ENCODE measurements at places on chromosomes 1 and 21. TPM values are rescaled to one million over a fixed set of nuclear protein-coding genes. Genes with fewer than 3 reads are reported as not detected.

The LYPD8 gene
- total RNA-seq, result not detected

The ELF3 gene
- 0.10 TPM for total RNA-seq

The COX20 gene
- 28.2 TPM for total RNA-seq

The ANKRD35 gene
- under 0.01 TPM for total RNA-seq

The DIO1 gene
- not detected for total RNA-seq

The LAMC1 gene
- 561 TPM for total RNA-seq

The GJC2 gene
- 3.3 TPM for total RNA-seq

The OSCP1 gene
- 4.1 TPM for total RNA-seq

The FAM167B gene
- 2.9 TPM for total RNA-seq

The FBXO42 gene
- total RNA-seq, result 20.3 TPM

The CELA3B gene
- total RNA-seq, result not detected

The TCHHL1 gene
- total RNA-seq, result not detected

The TAF13 gene
- 53.2 TPM for total RNA-seq

The MFAP2 gene
- total RNA-seq, result 26.2 TPM

The CRABP2 gene
- total RNA-seq, result not detected

The TAS1R3 gene
- 0.38 TPM for total RNA-seq

The TTC34 gene
- 0.10 TPM for total RNA-seq

The ZNF683 gene
- not detected for total RNA-seq

The KIF17 gene
- 11.8 TPM for total RNA-seq

The PBX1 gene
- 12.1 TPM for total RNA-seq

The CYP4A22 gene
- total RNA-seq, result not detected

The FAM151A gene
- not detected for total RNA-seq

Data from vein endothelial cell (primary cell).